ENCODE measurements at places on chromosomes 3 and 15. TPM values are rescaled to one million over a fixed set of nuclear protein-coding genes. Genes with fewer than 3 reads are reported as not detected.

DNA sequence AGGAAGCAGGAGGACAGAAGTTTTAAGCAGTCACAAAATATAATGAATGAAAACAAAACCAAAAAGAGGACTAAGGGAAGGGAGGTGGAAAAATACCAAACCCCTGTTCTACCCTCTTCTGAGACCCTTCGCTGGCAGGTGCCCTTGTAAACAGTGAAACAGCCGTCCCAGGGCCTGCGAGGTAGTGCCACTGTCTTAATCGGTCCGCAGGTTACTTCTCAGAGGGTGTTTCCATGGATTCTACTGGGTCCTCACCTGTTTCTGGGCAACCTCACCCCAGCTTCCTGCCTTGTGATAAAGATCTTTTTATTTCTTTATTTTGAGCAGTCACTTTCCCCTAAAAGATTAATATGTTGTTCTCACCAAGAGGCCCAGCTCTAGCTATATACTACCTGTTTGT is 65.3 kb downstream of the SLC30A4 start:
- DNase-seq: no peak

DNA sequence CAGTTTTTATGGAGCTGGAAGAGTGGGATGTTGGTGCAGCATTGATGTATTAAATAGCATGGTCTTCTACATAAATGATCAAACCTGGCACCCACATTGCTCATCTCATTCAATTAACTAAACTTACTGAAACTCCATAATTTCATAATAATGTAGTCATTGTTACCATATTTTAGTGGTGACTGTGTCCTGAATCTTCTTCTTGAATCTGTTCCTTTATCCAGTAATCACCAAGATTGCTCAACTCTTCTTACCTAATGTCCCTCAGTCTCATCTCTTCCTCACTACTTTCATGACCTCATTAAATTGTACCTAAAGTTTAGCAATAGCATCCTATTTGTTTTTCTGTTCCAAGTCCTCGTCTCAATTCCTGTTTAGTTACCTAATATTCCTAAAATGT is 69.8 kb downstream of the FGF7 start:
- DNase-seq: no peak

GRCh38 chr15:33675246-33675645 is 293.1 kb upstream of the CHRM5 start:
- peak; percentile 15 for DNase-seq

GRCh38 chr15:36921484-36922091 is 178.8 kb downstream of the MEIS2 start:
- no peak for DNase-seq

GRCh38 chr15:80386151-80386550 is 18.0 kb upstream of the ARNT2 start:
- DNase-seq: no peak

CPLX3 gene
- not detected for total RNA-seq

- no peak for DNase-seq
Observed at GRCh38 chr3:80060664-80061063, 292.9 kb upstream of the ROBO1 start.

DNA sequence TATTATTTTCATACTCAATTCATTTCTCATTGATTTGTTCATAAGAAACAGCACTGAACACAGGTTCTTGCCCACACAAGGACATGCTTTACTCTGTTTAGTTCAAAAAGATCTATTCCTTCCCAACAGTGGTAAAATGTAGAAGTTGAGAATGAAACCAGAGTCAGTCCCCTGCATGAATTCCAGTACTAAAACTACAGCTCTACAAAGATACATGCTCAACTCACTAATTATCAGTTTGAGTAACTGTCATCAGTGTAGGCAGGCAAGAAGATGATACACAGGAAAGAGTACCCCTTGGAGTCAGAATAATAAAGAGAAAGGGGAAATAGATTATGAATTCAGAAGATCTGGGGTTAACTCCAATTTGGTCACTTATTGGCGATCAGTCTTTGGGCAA is 43.2 kb downstream of the NR2E3 start:
- no peak for DNase-seq

DNA sequence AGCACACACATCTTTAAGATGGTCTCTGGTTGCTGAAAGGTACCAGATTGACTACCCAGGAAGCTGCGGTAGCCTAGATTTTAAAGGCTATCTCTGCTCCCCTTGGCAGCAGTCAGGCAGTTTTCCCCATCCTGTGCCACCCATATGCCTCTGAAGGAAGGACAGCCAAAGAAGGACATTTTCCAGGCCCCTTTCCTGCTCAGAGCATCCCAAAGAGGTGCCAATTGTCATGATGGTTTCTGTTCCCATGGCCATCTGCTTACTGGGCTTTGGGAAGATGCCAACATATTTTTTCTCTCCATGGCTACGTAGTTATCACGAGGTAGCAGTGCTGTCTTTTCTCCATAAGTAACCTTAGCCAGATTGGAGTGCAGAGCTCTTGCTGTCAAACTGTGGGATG is 39.7 kb downstream of the UNC13C start:
- DNase-seq: no peak

- DNase-seq: peak; percentile 67
Observed at GRCh38 chr3:152556731-152557254, 278.1 kb upstream of the P2RY1 start.

IL17RE gene
- 22.9 TPM for total RNA-seq

GRCh38 chr15:62404194-62404985 is 239.3 kb upstream of the C2CD4B start:
- no peak for DNase-seq

DNA sequence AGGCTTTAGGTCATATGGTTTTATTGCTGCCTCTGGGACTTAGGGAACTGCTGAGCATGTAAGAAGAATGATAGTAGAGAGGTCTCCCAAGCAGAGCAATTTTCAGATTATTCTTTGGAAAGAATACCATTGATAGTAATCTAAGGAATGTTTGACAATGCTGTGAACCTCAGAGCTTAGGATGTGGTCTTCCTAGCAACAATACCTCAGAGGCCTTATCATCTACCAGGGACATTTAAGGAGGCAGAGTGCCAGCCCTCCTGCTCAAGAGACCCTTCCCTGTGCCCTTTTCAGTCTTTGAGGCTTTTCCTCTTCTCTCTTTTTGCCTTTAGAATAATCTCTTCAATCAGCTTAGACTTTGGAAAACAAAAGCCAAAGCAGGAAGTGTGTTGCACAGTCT is 272.1 kb downstream of the OXSM start:
- DNase-seq: no peak

DNA sequence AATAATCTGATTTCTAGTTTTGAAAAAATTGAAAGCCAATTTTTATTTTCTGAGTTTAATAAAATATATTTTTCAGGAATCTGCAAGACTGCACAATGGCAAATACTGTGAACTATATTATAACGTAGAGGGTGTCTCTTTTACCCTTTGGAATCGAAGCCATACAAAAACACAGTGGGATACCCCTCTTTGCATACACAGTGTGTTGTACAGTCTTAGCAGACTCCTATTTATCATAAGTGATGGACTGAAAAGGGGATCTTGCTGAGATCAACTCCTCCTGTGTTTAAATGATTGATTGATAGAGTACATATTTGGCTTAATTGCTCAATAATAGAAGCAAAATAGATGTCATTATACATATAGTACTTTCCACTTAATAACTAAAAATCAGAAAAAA is 981.2 kb downstream of the NSUN3 start:
- no peak for DNase-seq

DNA sequence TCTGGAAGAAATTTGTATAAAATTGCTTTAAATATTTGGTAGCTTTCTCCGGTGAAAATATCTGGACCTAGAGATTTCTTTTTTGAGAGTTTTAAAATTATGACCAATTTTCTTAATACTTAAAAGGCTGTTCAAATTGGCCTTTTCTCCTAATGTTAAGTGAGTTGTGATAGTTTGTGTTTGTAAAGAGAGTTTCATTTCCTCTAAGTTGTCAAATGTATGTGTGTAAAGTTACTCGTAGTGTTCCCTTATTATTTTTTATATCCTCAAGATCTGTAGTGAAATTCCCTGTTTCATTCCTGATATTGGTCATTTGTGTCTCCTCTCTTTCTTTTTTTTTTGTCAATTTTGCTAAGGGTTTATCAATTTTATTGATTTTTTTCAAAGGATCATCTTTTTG is 92.6 kb upstream of the CTNNB1 start:
- no peak for DNase-seq

- peak; percentile 81 for DNase-seq
Observed at GRCh38 chr3:72238010-72238691, 453.2 kb upstream of the PROK2 start.

DNA sequence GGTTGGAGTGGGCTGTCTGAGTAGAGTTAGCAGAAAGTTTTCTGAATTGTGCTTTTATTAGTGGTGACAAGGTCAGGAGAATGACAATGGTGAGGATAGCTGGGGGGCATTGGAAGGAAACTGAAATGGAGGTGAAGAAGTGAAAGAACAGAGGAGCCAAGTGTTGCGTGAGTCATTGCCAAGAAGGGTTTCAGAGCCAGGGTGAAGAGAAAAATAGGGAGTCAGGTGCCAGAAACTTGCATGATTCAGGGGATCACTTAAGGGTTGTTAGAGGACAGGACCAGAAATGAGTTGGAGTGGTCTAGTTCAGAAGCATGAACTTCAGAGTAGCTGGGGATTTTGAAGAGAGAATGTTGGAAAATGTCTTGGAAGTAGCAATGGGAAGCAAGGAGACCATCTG is 86.0 kb upstream of the GALNT15 start:
- DNase-seq: no peak

DNA sequence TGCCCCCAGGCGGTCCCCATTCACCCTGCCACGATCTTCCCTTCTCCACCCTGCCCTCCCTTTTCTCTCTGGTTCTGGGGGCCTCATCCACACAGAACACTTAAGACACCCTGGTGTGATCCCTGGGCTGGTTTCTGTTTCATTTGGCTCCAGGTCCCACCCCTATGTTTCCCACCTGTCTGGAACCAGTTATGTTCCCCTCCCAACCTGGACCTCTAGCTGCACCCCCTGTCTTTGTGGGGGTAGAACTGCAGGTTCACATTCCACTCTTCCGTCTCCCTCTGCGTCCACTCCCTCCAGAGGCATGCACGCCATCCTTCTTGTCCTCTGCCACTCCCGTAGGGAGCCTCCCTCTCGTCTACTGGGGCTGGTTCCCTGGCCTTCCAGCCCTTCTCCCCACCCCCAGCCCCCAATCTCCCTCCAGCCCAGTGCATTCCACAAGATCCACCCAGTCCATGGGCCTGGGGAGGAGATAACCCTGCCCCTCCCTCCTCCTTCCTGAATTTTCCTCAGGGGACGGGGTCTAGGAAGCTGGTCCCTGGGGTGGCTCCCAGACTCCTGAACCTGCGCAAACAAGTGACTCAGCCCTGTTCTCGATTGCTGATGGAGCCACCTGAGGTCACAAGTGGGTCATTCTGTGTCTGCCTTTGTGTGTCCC is 73.8 kb downstream of the ABTB1 start:
- no peak for DNase-seq

GUCA1C gene
- not detected for total RNA-seq

Data from lung (tissue), 17 donors.